ENCODE measurements at places on chromosomes 12 and 14.

DNA sequence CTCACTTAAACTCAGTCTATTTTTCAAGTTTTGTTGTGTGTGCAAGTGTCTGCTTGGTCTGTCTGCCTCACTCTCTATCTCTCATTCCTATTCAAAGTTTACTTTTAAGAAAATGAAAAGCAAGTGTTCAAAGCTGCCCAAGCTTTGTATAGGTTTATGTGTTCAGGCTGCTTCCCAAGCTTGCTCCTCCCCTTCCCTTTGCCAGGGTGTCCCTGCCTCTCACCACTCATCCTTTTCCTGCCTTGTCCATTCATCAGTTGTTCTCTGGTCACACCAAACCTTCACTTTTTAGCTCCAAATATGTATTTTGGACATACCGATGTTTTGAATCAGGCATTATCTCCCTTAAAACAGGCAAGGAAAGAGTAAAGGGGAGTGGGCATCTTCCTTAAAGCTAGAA, 41.3 kb downstream of the STK38L start:
- peak; percentile 10 for DNase-seq

DNA sequence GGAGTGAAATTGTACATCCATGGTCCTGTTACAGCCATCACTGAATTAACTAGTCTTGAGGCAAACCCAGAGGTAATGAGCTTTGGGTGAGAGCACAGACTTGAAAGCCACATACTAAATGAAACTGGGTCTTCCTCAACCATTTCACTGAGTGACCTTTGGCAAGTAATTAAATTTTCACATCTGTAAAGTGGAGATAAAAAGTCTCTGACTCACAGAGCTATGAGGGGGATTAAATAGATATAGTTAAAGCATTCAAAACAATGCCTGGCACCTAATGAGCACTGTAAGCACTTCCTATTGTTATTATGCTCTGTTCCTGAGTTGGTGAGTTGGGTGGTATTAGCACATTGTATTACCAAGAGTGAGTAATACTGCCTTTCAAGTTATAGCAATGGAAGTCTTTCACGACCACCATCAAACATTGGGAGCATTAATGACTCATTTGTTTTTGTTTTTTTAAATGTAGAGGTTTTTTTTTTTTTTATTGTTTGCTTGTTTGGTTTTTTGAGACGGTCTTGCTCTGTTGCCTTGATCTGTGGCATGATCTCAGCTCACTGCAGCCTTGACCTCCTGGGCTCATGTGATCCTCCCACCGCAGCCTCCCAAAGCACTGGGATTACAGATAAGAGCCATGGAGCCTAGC, 12.5 kb upstream of the STRN3 start:
- DNase-seq: no peak

GRCh38 chr14:99810559-99810874, 17.3 kb downstream of the EML1 start:
- no peak for DNase-seq

GRCh38 chr12:130484221-130484620, 146.5 kb downstream of the PIWIL1 start:
- DNase-seq: no peak

- no peak for DNase-seq
Observed at GRCh38 chr14:99658218-99658845, 13.4 kb downstream of the HHIPL1 start.

DNA sequence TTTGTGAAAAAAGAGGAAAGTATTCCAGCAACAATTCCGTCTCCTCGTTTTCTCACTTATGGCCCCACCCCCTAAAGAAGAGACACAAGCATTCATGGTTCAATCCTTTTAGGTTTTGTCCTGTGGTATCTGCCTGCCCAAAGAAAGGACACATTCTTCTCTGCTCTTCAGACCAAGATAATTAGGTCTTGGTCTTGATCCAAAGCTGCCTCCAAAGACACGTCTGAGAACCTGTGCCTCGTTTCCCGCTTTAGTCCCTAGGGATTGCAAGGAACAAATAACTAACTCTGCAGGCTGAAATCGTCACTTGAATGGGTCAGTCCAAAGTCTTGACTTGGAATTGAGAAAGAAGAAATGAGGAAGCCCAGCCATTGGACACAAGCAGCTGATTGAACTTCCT, 202.7 kb upstream of the FAR2 start:
- DNase-seq: no peak

GRCh38 chr12:12582895-12583303, 20.2 kb upstream of the DUSP16 start:
- no peak for DNase-seq

DNA sequence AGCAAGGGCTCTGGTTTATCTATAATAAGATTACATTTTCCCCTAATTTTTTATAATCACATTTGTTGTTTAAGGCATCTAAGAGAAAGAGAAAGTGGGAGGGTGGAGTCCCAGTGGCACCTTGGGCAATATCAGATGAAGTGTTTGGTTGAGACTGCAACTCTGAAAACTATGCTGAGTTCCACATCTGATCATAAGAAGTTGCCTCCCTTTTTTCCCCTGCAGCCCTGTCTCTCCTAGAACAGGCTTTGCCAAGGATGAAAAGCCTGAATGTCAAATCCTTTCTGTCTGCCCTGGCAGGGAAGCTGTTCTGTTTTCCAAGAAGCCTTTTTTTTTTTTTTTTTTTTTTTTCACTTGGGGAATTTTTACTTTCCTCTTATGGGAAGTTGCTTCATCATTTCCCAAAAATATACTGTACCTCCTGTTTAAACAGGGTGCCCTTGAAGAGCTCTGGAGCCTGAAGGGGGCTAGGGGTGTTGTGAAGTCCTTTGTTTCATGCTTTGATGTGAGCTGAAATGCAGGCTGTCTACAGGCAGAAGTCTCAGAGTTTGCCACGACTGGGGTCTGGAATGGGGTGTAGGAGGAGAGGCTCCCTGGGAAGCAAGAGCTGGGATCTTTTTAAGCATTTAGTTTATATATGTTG, 71.3 kb downstream of the SUSD6 start:
- DNase-seq: no peak
